ENCODE measurements at places on chromosomes 4 and X.
A peak's percentile ranks its signal among the peaks of the same experiment; 100 is the strongest.

- peaks cover 3% of the 10 kb centered on the region for H3K27me3 ChIP-seq
- no peak overlapping the region for H3K27ac ChIP-seq
- H3K36me3 ChIP-seq, result no peaks in the 10 kb centered on the region
- H3K4me3 ChIP-seq, result no peak overlapping the region
Measured at GRCh38 chrX:9286234-9286633, 178.6 kb upstream of the TBL1X start.

DNA sequence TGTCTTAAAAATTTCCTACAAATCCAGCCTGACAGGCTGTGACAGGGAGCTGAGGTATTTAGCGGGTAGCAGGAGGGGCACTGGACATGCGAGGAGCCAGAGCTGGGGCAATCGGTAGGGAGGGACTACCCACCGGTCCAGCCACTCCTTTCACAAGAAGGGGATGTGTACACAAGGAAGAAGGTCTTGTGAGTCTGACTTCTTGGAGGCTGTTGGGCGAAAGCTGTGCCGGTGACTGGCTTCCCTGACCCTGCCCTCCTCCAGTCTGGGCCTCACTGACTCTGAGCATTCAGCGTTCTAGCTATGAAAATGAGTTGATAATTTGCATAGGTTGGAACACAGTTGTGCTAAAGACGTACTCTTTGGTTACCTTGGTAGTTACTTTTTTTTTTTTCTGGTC is 12.7 kb upstream of the CXCL8 start:
- no peak overlapping the region for H3K4me3 ChIP-seq
- no peaks in the 10 kb centered on the region for H3K27me3 ChIP-seq
- DNase-seq, result no peak
- H3K4me1 ChIP-seq, result no peaks in the 10 kb centered on the region
- no peaks in the 10 kb centered on the region for H3K36me3 ChIP-seq

- no peak overlapping the region for H3K27ac ChIP-seq
- H3K4me1 ChIP-seq, result peaks cover 17% of the 10 kb centered on the region
- no peak overlapping the region for H3K4me3 ChIP-seq
- no peak for DNase-seq
Measured at GRCh38 chr4:183182873-183183725, 84.0 kb downstream of the WWC2 start.

DNA sequence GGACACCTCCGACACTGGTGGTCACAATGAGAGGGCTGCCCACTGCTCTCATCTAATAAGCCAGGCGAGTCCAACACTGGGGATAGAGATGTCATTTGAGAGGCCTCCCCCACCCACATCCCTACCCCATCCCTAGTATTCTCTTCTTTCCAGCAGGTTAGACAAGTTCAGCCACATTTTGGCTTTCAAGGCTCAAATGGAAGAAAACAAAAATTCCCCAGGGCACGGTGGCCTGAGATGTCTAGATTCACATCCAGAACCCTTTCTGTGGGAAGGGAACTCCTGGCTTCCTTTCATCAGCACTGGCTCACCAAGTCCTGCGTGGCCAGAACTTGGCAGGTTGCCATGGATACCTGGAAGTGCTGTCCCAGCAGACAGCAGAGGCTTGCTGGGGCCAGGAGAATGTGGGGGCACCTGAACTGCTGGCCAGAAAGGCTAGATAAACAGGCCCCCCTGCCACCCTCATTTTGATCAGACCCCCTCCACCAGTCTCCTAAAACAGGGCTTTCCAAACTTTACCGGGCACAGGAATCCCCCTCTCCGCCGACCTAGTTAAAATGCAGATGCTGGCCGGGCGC is 1.3 kb upstream of the NYX start:
- no peaks in the 10 kb centered on the region for H3K27me3 ChIP-seq
- H3K27ac ChIP-seq, result no peak overlapping the region
- H3K4me3 ChIP-seq, result no peak overlapping the region

GRCh38 chr4:53914313-53915016 is 149.9 kb downstream of the CHIC2 start:
- no peak overlapping the region for H3K27ac ChIP-seq
- no peaks in the 10 kb centered on the region for H3K4me1 ChIP-seq

GRCh38 chrX:97482666-97483300 is 599.1 kb downstream of the RPA4 start:
- H3K36me3 ChIP-seq, result no peaks in the 10 kb centered on the region
- no peak overlapping the region for H3K4me3 ChIP-seq
- DNase-seq, result no peak
- no peaks in the 10 kb centered on the region for H3K27me3 ChIP-seq
- H3K4me1 ChIP-seq, result peaks cover 28% of the 10 kb centered on the region

DNA sequence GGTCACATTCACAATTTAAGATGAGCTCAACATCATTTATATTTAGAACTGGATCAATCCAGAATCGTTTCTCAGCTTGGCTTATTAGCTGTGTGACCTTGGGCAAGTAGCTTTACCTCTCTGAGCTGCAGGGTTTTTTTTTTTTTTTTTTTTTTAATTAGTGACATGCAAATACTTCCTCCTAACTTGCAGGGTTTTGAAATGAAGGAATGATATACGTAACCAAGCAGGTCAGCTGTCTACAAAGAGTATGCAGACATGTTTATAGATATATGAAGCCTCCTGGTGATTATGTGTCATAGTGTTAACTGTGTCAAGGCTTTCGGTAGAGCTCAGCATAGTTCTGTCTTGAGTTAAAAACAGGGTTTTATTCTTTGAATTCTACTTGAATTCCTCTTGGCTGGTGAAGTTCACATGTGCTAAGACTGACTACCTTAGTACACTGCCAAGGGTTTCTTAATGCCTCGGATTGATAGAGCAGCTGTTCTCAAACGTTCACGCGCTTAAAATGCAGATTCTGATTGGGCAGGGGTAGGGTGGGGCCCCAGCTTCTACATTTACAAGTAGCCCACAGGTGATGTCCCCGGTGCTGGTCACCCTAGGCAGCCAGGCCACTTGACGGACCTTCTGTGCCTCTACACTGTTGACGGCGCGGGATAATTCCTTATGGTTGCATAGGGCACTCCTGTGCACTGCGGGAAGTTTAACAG is 654 bp upstream of the STS start:
- DNase-seq, result no peak
- peaks cover 23% of the 10 kb centered on the region for H3K4me1 ChIP-seq
- peak overlapping the region; percentile 83 for H3K27ac ChIP-seq
- H3K27me3 ChIP-seq, result no peaks in the 10 kb centered on the region
- peaks cover 3% of the 10 kb centered on the region for H3K36me3 ChIP-seq
- H3K4me3 ChIP-seq, result peak overlapping the region; percentile 94

DNA sequence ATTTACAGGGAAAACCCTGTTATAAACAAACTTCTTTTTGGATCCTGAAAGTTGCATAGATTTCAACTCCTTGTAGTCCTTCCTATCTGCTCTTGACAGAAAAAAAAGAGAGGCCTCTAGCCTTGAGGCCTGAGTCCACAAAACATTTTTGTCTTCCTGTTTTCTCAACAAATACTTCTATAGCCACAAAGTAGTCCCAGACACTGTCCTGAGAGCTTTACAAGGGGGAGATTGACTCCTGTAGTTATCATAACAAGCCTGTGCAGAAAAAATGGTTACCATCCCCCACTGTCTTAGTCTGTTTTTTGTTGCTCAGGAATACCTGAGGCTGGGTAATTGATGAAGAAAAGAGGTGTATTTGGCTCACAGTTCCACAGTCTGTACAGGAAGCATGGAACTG is 35.2 kb downstream of the PCDH7 start:
- H3K4me1 ChIP-seq, result no peaks in the 10 kb centered on the region
- DNase-seq, result no peak
- H3K27me3 ChIP-seq, result no peaks in the 10 kb centered on the region

DNA sequence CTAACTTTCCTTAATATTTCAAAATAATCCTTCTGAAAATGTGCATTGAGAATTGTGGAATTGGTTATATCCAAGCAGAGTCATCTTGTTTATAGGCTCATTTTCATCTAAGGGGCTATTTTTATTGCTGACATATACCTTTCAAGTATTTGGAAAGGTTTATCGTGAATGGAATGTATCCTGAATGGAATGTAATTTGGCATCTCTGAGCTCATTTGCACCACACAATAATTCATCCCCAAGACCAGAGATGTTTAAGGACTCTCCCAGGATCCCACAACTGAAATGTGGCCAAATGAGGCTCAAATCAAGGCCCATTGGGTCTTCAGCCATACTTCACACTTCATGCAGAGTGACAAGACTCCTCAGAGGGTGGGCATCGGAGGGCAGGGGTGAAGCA is 7.5 kb upstream of the SETD7 start:
- no peak overlapping the region for H3K27ac ChIP-seq
- H3K36me3 ChIP-seq, result no peaks in the 10 kb centered on the region
- no peak overlapping the region for H3K4me3 ChIP-seq
- peaks cover 13% of the 10 kb centered on the region for H3K27me3 ChIP-seq

DNA sequence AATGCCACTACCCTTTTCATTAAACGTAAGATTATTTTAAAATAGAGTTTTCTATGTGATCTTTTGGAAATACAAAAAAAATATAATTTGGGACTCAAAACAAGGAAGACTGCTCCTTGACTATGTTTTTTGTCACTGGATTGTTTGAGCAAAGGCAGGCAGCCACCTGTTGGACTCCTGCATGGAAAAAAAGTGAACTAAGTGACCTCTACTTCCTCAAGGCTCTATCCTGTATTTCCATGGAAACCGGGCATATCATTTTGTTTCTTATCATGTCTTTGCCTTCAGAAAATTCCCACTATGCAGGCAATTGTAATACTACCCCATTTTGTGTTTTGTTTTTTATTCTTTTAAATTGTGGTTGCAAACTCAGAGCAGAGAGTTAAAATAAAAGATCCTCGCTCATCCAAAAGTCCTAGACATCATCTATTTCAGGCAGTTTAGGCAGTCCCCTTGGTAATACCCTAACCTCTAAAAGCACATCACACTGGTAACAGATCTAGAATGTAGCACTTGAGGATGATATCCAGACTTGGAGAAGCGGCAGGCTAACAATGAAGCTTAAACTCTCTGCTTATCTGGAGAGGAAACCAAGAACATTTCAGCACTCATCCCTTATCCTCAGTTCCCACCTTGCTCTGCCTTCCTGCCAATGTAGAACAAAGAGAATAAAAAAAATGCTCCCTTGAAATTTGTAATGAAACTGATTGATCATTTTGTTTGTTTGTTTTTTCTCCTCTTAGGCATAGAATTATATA is 165.7 kb downstream of the BANK1 start:
- no peak overlapping the region for H3K4me3 ChIP-seq
- H3K4me1 ChIP-seq, result peaks cover 21% of the 10 kb centered on the region
- no peak for DNase-seq
- H3K36me3 ChIP-seq, result no peaks in the 10 kb centered on the region
- no peaks in the 10 kb centered on the region for H3K27me3 ChIP-seq

DNA sequence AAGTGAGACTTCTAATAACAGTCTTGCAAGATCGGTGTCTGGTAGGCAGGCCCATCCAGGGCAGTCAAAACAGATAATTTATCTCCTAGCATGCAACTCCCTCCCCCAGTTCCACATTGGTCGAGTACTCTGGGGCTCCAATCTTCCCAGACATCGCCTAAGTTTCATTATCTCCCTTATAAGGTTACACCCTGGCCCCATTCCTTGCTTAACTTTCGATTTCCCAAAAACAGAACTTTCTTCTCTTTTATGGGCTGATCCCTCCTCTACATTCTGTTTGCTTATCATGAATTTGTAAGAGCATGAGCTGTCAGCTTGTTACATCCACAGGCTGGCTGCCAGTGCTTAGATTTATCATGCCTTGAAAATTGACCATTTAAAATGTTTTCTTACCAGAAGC is 471.3 kb downstream of the TECRL start:
- H3K4me3 ChIP-seq, result no peak overlapping the region
- H3K4me1 ChIP-seq, result no peaks in the 10 kb centered on the region
- H3K27me3 ChIP-seq, result no peaks in the 10 kb centered on the region
- DNase-seq, result no peak
- no peak overlapping the region for H3K27ac ChIP-seq

DNA sequence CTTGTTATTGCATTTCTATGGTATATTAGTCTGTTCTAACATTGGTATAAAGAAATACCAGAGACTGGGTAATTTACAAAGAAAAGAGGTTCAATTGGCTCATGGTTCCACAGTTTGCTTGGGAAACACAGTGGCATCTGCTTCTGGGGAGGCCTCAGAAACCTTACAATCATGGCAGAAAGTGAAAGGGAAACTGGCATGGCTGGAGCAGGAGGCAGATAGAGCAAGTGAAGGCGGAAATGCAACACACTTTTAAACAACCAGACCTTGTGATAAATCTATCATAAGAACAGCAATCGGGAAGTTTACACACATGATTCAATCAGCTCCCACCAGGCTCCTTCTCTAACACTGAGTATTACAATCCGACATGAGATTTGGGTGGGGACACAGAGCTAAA is 346.6 kb upstream of the GNPDA2 start:
- H3K27me3 ChIP-seq, result no peaks in the 10 kb centered on the region
- no peak for DNase-seq
- no peaks in the 10 kb centered on the region for H3K36me3 ChIP-seq
- H3K27ac ChIP-seq, result no peak overlapping the region
- H3K4me1 ChIP-seq, result no peaks in the 10 kb centered on the region

DNA sequence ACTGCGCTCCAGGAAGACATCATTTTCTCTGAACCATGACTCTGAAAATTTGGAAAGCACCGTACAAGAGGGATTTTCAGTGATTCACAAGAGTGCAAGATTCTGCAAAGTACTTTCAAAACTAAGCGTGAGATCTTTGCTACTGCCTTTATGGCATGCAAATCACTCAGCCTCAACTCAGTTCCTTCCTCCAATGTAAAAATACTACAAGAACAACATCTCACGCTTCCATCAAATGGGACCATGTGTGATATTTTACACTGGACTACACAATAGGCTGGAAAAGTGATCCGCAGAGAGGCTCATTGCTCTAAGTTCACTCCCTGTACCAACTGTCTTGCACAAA is 674 bp upstream of the IL15 start:
- DNase-seq, result no peak

All from neural crest cell (in vitro differentiated cells).